Inflammatory macrophage (primary cell): ENCODE measurements at places on chromosomes 1 and 21.
A peak's percentile ranks its signal among the peaks of the same experiment; 100 is the strongest.

DNA sequence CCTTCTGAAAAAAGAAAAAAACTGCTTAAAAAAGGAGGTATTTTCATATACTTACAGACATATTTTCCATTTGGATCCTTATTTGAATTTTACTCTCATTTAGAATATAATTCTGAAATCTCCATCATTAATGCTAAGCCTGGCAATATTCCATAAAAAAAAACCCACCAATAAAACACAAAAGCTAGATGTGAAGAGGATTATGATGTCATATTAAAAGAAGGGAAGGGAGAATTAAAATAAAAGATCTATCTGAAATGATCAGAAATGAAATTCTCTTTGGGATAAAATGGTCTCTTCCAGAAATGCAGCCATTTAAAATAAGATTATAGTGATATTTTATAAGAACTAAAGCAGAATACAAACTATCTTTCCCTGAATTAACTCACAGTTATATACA lies 206.7 kb upstream of the CAMK1G start:
- no peak for DNase-seq

- peak; percentile 2 for DNase-seq
Observed at GRCh38 chr1:90862782-90863181, 145.7 kb upstream of the BARHL2 start.

- no peak for DNase-seq
Observed at GRCh38 chr1:21935891-21936365, 1.2 kb downstream of the HSPG2 start.

- no peak for DNase-seq
Observed at GRCh38 chr1:109657970-109658369, 2.1 kb downstream of the GSTM4 start.

DNA sequence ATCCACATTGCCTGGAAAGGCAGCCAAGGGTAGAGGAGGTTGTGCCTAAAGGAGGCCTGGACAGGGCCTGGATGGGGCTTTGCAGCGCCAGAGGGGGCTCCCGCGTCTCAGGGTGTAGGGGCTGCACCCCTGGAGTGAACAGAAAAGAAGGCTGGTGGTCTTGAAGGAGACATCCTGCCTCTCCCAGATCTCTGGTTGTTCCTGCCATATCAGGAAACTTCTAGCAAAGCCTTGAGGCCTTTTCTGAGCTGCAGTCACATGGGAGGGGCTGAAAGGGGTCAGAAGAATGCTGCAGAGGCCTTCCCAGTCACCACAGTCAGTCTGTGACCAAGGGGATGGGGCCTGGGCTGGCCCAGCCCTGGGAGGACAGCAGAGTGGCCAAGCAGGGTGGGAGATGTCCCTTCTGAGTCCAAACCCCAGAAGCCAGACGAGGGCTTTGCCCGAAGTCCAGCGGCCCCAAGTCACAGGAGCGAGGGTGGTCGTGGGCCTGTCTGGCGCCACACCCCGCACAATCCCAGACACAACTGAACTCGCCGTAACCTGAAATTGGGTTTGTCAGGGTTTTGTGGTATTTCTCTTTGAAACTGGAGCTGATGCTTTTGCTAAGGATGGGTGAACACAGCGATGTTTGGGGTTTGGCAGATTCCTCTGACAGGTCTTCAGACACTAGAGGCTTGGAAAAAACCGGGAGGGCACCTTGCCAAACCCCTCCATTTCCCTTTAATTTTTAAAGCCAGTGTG lies 29.6 kb downstream of the SIM2 start:
- DNase-seq = no peak

DNA sequence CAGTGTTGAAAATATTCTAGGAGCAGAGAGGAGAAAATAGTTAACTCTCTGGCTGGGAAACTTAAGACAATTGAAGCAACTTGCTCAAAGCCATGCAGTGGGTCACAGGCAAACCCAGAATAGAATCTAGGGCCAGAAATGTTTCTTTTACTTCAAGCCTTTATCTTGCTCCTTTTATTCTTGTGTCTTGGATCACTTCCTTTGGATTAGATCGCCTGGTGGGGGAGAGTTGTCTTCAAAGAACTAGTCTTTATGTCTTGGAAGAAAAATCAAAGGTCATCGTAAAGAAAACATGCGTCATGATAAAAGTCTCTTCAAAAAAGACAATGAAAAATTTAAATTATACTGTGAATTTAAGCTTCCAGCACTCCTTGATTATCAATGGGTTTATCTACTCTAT lies 493.6 kb upstream of the USP24 start:
- DNase-seq = no peak

GRCh38 chr1:153685544-153686340 lies 7.3 kb downstream of the NPR1 start:
- DNase-seq = no peak

GRCh38 chr1:197469620-197470210 lies 201.7 kb downstream of the CRB1 start:
- DNase-seq = peak; percentile 32

DNA sequence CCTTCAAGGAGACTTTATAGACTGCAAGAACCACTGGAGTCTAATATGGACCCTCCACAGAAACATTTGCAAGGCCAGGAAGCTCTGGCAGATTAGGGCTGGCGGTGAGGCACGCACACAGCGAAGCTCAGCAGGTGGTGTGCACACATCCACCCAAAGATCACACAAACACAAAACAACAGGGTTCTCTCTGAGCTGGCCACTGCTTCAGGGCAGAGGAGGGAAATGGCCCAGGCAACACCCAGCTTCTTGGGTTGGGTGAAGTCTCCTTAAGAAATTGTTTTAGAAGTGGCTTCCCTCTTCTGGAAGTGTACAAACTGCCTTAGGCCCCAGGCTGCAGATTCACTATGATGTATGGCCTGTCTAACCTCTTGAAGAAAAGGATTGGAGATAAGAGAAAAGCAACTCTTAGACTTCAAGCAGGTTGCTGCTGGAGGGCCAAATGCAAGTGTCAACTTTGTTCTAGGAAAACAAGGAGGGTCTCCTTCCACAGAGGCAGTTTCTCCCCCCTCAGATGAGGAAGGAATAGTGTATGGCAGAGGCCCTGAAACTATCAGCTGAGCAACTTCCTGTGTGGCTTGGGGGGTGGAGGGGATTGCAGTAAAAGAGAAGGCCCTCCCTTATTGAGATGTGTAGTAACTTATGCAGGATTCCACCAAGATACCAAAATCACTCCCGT lies 2.0 kb downstream of the RCSD1 start:
- DNase-seq = peak; percentile 77

DNA sequence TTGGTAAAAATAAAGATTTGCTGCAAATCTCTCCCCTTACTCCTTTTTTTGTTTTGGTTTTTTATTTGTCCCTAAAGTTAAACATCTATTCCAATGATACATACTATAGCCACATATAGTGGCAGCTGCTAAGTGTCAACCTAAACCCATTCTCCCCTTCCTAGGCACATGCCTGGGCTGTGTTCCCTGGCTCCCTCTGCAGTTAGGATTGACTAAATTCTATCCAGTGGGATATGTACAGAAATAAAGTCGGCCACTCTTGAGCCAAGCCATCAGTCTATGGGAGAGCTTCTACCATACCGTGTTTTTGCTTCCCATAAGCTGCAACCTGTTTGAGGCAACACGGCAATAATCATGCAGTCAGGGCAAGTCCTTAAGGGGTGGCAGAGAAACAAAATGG lies 23.6 kb downstream of the MCOLN3 start:
- no peak for DNase-seq

DNA sequence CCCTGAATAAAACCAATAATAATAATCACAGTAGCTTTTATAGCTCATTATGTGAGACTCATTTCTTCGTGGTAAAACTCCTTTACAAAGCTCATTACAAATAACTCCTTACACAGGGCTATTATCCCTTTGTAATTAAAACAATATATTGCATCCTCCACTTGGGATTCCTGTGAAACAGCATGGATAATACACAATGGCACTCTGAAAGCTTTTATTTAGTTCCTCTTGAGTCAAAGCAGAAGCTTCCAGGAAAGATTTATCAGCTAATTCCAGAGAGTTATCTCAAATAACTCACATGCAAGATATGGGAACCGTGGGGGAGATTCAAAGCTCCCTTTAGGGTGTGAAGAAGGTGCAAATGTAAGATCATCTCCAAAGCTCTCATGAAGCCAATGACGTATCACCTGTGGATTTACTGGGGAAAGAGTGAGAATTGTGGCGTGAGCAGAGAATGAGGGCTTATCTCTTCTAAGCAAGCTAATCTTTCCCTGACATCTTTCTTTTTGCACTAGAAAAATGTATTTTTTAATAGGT lies 60.4 kb upstream of the GJA5 start:
- DNase-seq = no peak

DNA sequence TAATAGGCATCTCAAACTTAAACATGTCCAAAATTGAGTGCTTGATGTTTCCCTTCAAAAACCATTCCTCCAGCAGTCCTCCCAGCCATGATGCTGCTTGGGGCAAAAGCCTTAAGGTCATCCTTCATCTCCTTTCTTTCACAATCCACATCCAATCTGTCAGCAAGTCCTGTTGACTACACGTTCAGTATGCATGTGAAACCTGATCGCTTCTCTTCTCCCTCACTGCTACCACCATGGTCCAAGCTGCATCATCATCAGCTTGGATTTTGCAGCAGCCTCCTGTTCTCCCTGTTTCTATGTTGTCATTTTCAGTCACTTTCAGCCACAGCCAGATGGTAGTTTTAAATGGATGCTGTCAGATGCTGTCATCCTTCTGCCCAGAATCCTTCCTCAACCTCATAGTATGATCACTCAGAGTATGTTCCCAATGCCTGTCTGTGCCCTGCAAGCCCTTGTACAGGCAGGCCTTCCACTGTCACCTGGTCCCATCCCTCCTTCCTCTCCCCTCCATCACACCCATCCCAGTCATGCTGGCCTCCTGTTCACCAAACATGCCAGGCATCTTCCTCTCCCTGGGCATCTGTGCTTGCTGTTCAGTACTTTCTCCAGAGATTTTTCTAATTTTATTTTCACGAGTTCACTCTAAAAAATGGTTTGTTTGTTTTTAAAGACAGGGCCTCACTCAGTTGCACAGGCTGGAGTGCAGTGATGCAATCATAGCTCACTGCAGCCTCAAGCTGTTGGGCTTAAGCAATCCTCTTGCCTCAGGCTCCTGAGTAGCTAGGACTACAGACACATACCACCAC lies 66.0 kb downstream of the SYDE2 start:
- DNase-seq = peak; percentile 42

GRCh38 chr1:247118946-247119446 lies 14.8 kb upstream of the ZNF669 start:
- DNase-seq = no peak

- peak; percentile 44 for DNase-seq
Observed at GRCh38 chr1:91020967-91021685, 709 bp downstream of the ZNF644 start.

DNA sequence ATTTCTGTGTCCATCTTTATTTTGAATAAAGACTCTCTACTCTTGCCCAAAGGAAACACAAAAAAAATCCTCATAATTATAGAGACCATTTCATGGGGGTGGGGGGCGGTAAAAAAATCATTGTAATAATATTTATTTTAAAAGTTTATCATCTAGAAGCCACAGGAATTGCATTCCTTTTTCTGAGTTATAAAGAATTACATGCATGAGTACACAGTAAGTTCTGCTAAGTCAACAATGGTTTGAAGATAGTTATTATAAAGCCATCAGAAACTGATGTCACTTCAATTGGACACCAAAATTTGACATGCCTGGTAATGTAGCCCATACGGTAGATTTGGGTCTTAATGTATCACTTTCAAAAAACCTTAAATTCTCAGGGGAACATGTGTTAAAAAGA lies 478.1 kb upstream of the NR5A2 start:
- DNase-seq = no peak

- DNase-seq = peak; percentile 89
Observed at GRCh38 chr1:226863446-226863845, 7.0 kb upstream of the PSEN2 start.

DNA sequence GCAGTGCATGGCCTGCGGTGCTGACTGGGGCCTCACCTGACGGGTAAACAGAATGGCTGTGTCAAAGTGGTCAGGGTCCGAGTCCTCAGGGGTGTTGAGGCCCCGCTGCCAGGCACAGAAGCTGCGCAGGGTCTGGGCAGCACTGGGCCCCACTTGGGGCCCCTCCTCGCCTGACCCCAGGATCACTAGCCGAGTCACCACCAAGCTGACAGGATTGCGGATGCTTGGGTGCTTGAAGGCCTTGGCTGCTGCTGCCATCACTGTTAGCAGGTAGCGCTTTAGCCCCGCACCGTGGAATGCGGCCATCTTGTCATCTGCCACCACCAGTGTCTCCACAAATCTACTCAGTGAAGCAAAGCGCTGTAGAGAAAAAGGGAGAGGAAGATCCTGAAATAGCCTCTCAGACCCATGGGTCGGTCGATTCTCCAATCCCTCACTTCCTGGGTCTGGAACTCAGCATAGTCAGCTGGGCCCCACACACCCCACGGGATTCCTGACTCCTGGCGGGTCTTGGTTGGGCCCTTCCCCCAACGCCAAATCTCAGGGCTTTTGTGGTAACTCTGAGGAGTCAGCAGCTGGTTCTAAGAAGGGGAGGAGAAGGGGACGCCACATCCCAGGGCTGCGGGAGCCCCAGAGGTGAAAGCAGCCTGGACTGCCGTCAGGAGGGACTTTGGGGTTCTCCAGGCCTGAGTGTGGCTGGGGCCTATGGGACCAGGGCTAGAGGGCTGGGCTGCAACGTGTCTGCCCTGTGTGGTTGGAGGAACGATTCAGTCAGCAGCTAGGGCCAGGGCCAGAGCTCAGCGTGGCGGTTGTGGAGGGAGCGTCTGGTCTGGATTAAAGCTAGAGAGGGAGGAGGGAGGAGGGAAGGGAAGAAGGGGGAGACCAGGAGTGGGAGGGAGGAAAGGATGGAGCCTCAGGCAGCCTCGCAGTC lies 2.1 kb downstream of the ADAMTS4 start:
- DNase-seq = no peak

DNA sequence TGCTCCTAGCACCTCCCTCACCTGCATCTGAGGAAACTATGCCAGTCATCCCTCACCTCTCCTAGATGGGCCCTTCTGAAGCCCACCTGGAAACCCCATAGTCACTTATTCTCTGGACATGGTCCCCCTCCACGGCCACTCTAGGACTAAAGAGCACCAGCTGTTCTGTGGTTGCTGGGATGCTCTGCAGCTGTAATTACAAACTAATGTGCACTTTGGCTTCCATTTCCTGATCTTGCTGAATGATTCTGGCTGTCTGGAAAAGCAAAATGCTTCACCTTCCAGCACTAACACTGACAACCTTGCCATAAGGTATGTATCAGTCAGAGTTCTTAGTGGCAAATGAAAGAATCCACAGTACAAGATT lies 48.7 kb upstream of the PSEN2 start:
- DNase-seq = no peak
